Stimulated activated CD4-positive, alpha-beta T cell treated with anti-CD3 and anti-CD28 coated beads, Interleukin-15, amount 100 ng/mL, for 1 hour (primary cell): ENCODE measurements at places on chromosomes 3 and 15.

- DNase-seq: no peak
Observed at GRCh38 chr3:171678971-171679492, 131.3 kb downstream of the PLD1 start.

- peak; percentile 56 for DNase-seq
Observed at GRCh38 chr15:40763801-40764628, at the start of gene GCHFR. Gene GCHFR (plus strand): TSS chr15:40764068. CDS start chr15:40764181, 113 bp downstream.

DNA sequence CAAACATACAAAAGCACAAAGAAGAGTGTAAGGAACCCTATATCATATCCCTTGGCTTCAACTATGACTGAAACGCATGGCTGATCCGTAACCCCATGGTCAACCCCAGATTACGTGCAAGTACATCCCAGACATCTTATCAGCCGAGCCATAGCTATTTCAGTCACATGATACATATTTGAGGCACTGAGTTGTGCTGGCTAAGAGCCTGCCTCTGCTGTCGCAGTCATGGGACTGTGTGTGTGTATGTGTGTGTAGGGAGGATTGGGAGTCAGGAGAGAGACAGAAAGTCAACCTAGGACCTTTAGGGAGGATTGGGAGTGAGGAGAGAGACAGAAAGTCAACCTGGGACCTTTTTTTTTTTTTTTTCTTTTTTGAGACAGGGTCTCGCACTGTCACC is 8.4 kb downstream of the ST6GAL1 start:
- no peak for DNase-seq

DNA sequence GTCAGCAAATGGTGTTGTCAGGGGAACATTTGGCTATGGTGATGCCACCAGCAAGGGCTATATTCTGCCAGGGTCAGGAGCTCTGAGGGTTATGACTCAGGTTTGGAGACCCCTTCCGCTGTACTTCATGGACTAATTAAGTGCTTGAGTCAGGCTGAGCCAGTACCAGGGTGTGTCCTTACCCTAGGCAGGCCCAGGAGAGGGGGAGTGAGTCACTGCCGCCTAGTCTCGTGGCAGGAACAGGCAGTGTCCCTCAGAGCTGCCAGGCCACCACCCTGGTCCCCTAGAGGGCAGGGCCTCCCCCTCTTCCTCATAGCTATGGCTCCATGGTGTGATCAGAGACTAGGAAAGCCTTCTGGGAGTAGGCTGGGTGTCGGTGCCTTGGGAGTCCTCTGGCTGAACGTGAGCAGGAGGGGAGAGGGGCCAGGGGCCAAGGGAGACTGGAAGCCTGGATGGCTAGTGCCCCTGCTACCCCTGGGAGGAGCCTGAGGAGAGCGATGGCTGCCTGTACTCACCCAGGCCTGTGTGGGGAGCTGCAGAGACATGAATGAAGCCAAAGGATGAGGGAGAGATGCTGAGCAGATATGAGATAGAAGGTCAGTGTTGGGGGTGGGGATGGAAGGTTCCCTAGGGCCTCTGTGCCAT is 10.6 kb downstream of the MAPKAPK3 start:
- no peak for DNase-seq

DNA sequence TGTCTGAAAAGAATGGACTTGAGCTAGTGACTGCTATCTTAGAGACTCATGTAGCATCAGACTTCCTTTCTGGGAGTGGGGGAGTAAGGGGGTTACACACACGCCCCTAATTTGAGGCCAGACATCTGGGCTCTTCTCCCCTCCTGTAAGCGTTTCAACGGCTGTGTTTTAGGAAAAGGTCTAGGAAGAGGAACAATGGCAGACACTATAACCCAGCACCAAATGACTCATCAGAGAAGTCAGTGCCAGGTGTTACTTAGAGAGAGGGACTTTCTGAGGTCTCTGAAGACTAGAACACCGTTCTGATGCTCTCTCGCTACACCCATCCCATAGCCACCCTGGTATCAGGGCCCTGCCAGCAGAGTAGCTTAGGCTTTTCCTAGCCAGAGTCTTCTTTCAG is 65.5 kb downstream of the SSUH2 start:
- DNase-seq: no peak

DNA sequence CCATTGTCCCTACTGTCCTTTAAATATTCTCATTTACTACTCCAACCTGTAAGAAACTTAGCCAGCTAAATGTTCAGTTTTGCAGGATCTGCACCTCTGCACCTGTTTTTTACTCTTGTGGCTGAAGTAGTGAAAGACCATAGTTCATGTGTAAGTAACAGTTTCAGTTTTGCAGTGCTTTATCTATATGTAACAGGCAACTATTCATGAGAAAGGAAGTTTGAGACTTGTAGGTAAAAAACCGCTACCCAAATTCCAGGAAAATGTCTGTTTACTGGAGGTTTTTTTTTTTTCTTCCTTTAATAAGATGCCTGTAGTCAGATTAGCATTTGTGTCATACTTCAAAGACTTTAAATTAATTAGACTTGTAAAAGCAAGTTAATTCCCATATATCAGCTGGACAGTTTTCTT is 25.4 kb upstream of the MBNL1 start:
- no peak for DNase-seq

GRCh38 chr3:189270248-189270832 is 98.6 kb downstream of the TPRG1 start:
- DNase-seq: peak; percentile 14

DNA sequence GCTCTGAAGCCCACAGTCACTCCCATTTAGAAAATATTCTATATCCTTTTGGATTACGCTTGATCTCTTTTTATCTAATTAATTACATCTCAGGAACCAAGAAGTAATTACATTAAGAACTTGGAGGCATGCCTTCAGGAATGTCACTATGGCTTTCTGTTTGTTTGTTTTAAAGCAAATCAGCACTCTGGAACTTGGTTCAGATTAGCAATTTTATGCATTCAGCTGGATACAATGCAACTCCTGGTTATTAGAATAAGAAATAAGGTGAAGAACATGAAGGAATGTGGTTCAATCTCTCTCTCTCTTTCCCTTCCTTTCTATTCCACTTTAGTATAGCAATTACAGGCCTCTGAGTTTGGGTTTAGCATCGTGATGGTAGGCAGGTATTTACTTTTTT is 235.8 kb downstream of the FHIT start:
- no peak for DNase-seq

- DNase-seq: no peak
Observed at GRCh38 chr3:120708408-120708807, 26.4 kb upstream of the HGD start.
